Calu3 (cell line): ENCODE measurements at places on chromosomes 11 and 22. TPM values are rescaled to one million over a fixed set of nuclear protein-coding genes. Genes with fewer than 3 reads are reported as not detected.
A peak's percentile ranks its signal among the peaks of the same experiment; 100 is the strongest.

ZDHHC8 gene
- 78.4 and 87.2 TPM in 2 replicates for total RNA-seq

- no peaks in the 10 kb centered on the region for H3K36me3 ChIP-seq
- peaks cover 10% of the 10 kb centered on the region for H3K27me3 ChIP-seq
- no peak overlapping the region for H3K27ac ChIP-seq
- no peak for DNase-seq
- H3K4me1 ChIP-seq: no peaks in the 10 kb centered on the region
- H3K4me3 ChIP-seq: no peak overlapping the region
Measured at GRCh38 chr11:128763224-128763623, 69.4 kb downstream of the FLI1 start.

CTSC gene
- 413 and 478 TPM in 2 replicates for total RNA-seq

- no peak for DNase-seq
- no peak overlapping the region for H3K27ac ChIP-seq
- H3K4me3 ChIP-seq: no peak overlapping the region
- H3K4me1 ChIP-seq: no peaks in the 10 kb centered on the region
- H3K27me3 ChIP-seq: peaks cover 64% of the 10 kb centered on the region
Measured at GRCh38 chr11:113464416-113464815, 10.8 kb downstream of the DRD2 start.

- no peak overlapping the region for H3K27ac ChIP-seq
- H3K27me3 ChIP-seq: peaks cover 9% of the 10 kb centered on the region
- H3K4me1 ChIP-seq: no peaks in the 10 kb centered on the region
- no peaks in the 10 kb centered on the region for H3K36me3 ChIP-seq
- H3K4me3 ChIP-seq: no peak overlapping the region
- no peak for DNase-seq
Measured at GRCh38 chr22:43666457-43666856, 145.6 kb downstream of the EFCAB6 start.

GRCh38 chr11:92362989-92363388 lies 138.4 kb downstream of the FAT3 start:
- no peak overlapping the region for H3K4me3 ChIP-seq
- H3K27ac ChIP-seq: no peak overlapping the region
- no peaks in the 10 kb centered on the region for H3K27me3 ChIP-seq
- no peaks in the 10 kb centered on the region for H3K36me3 ChIP-seq

DNA sequence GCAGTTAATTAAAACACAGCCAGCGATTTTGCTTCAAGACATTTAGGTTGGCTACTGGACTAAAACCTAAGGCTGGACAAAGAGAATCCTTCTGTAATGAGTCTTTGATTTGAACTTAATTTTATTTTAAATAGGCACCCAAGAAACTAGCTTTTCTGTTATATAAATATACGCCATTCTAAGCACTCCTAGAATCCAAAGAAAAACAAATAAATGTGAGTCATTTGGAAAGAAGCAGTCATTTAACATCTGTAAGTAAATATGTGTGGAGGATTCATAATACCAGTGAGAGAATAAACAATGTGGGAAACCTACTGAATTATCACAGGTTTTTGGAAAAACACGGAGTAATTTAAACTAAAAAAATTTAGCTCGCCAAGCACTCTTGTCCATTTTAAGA lies 1.2 kb upstream of the TECTA start:
- no peak for DNase-seq
- no peaks in the 10 kb centered on the region for H3K27me3 ChIP-seq
- no peak overlapping the region for H3K27ac ChIP-seq
- no peak overlapping the region for H3K4me3 ChIP-seq
- H3K4me1 ChIP-seq: no peaks in the 10 kb centered on the region
- no peaks in the 10 kb centered on the region for H3K36me3 ChIP-seq

GRCh38 chr22:23850136-23850611 lies 7.5 kb upstream of the SLC2A11 start:
- no peak overlapping the region for H3K27ac ChIP-seq
- peak overlapping the region; percentile 70 for H3K4me3 ChIP-seq
- peaks cover 3% of the 10 kb centered on the region for H3K27me3 ChIP-seq
- H3K36me3 ChIP-seq: peaks cover 8% of the 10 kb centered on the region
- H3K4me1 ChIP-seq: no peaks in the 10 kb centered on the region

GRCh38 chr22:31754813-31755212 lies 994 bp downstream of the DEPDC5 start:
- no peaks in the 10 kb centered on the region for H3K27me3 ChIP-seq
- peaks cover 27% of the 10 kb centered on the region for H3K4me1 ChIP-seq
- DNase-seq: no peak
- peaks cover 37% of the 10 kb centered on the region for H3K36me3 ChIP-seq
